ENCODE measurements at places on chromosomes 2 and 18.

DNA sequence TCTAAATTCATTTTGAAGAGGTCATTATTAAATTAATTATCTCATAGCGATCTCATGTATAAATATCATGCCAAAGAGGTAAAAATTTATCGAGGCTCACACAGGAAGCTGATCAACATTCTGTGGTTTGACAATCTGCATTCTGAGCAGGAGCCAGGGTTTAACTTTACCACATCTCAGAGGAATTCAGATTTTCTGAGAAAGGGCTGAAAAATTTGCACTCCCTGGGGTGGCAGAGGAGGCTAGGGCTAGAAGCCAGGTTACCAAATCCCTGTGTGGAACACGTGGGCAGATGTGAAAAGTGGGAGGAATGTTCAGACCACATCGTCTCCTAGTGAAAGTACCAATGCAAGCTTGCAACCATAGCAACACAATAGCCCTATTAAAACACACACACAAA is 63.5 kb upstream of the CTLA4 start:
- peak; percentile 89 for DNase-seq

- DNase-seq, result no peak
These were observed 118.9 kb downstream of the ACAA2 start for GRCh38 chr18:49694402-49694801.

- no peak for DNase-seq
These were observed 194.7 kb downstream of the GALR1 start for GRCh38 chr18:77444385-77444784.

- DNase-seq, result no peak
These were observed 999 bp upstream of the IL36B start for GRCh38 chr2:113053666-113054065.

- no peak for DNase-seq
These were observed 8.7 kb downstream of the FARP2 start for GRCh38 chr2:241364781-241365180.

- no peak for DNase-seq
These were observed 115.9 kb upstream of the LGALSL start for GRCh38 chr2:64338108-64338507.

DNA sequence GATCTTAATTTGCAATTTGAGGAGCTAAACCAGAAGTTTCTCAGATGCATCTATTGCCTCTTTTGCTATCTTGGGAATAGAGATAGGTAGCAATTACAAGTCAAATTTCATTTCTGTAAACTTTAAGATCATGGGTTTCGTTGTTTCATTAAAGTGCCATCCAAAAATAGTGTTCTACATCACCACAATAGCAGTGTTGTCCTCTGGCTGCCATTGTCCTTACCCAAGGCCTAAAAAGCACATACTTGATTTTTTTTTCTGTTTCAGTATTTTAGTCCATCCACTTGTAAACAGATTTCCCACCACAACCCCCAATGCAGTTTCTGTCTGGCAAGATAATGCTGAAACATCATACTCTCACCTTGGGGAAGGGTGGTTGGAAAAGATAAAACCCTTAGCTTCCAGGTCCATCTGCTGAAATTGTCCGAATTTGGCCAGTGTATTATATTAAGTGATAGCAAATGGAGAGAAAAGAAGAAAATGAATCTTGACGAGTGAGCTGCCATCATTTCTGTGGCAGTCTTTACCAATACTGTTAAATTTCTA is 136.2 kb downstream of the LCLAT1 start:
- DNase-seq, result no peak

- DNase-seq, result no peak
These were observed 1354.8 kb upstream of the CDH2 start for GRCh38 chr18:29531746-29532145.

- DNase-seq, result no peak
These were observed 9.2 kb downstream of the LGALSL start for GRCh38 chr2:64462940-64463700.

Data from BJ (cell line).